ENCODE measurements at places on chromosomes 1 and 21.
A peak's percentile ranks its signal among the peaks of the same experiment; 100 is the strongest.

DNA sequence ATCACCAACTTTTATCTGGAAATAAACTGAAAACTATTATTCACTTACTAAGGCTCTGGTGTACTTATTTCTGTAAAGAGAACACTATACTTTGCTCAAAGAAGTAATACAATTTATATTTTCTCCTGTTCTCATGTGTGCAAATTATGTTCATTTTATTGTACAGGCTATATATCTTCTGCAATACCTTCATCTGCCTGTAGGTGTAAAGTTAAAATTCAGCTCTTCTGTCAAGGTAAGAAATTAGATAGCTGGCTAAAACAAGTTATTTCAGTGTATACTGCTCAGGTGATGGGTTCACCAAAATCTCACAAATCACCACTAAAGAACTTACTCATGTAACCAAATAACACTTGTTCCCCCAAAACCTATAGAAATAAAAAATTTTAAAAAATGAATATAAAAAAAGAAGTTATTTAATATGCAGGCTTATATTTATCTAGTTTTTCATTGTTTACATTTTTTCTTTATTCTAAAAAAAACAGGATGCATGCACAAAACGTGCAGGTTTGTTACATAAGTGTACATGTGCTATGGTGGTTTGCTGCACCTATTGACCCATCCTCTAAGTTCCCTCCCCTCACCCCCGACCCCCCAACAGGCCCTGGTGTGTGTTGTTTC lies 81.5 kb downstream of the PTGER3 start:
- DNase-seq: peak; percentile 32

DNA sequence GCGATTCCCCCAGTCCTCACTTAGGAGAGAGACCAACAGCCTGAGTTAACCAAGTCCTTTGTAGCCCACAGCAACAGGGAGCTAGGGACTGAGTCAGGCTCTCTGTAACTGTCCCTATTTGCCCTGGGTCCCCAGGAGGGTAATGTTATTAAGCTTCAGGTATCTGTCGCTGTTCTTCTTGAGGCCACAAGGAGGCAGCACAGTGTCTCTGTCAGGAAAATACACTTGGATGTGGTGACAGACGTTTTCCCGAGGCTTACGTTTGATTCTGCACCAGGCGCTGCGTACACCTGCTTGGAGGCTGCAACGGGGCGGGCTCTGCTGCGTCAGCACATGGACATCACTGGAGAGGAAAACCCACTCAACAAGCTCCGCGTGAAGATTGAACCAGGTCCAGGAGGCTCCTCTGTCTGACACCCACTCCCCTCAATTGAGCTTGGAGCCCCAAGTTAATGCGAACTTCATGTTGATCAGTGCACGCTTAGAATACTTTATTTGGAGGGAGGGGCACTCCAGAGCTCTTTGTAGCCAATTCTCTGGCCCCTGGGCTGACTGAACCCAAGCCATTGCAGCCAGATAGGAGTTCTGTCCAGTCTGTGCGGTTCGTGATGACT lies 10.7 kb upstream of the ELF3 start:
- peak; percentile 86 for DNase-seq

- DNase-seq: peak; percentile 46
These were observed 997 bp downstream of the IFNAR2 start for GRCh38 chr21:33230545-33231324.

DNA sequence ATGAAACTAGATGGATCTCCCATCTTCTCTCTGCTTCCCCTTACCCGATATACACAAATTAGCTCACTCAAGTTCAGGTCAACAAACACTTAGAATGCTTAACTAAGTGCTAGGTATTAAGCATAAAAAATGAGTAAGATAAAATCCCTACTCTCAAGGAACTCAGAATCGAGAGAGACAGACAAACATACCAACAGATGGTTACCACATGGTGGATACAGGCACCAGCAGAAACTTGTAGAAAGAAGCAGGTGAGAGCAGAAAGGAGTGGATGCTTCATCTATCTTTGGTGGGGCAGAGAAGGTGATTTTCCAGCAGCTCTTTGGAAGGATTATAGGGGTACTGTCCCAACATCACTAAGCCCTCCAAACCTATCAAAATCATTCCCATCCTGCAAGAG lies 32.2 kb downstream of the C8B start:
- DNase-seq: no peak

GRCh38 chr1:204751883-204752687 lies 66.5 kb upstream of the LRRN2 start:
- no peak for DNase-seq

GRCh38 chr1:83520797-83521196 lies 478.1 kb downstream of the TTLL7 start:
- no peak for DNase-seq

- no peak for DNase-seq
These were observed 67.5 kb upstream of the SH3GLB1 start for GRCh38 chr1:86636898-86637297.

DNA sequence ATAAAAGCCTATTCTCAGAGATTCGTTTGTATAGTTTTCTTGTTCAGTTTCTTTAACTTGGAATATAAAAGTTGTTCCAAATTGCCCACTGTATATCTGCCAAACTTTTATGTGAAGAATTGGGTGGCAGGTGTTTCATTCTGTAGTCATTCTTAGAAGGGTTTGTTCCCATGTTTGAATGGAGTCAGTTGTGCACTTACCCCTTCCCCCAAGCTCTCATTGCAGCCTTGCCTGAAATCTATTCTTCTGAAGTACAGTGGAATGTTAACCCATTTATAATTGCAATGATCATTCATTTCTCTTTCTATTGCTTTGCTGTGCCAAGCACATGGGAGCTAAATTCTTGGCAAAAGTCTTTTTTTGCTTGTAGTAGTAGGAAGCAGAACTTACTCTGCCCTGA lies 375.3 kb upstream of the C1orf87 start:
- DNase-seq: no peak

DNA sequence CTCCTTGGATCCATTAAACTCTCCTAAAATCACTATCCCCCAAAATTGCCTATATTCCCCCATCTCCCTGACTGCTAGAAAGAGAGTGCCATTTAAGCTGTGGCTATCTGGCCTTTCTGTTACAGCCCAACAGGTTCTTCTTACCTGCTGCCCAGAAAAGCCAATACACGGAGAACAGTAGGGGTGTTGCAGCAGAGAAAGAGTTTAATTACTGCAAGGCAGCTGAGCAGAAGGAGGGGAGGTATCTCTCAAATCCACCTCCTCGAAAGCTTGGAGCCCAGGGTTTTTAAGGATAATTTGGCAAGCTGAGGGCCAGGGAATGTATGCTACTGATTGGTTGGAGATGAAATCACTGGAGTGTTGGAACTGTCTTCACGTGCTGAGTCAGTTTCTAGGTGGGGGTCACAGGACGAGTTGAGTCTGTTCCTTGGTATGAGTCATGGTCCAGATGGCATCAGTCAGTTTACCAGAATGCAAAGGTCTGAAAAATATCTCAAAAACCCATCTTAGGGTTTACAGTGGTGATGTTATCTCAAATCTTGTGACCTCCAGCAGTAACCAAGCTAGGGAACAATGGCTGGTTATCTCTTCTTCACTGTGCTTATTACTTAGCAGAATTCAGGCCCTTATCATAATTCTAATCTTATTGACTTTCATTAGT lies 89.8 kb downstream of the SMYD3 start:
- peak; percentile 51 for DNase-seq

- no peak for DNase-seq
These were observed 90.9 kb upstream of the DIRAS3 start for GRCh38 chr1:68141071-68142021.

GRCh38 chr1:53311702-53312305 lies 16.1 kb downstream of the LRP8 start:
- DNase-seq: no peak

- DNase-seq: peak; percentile 45
These were observed 2.7 kb downstream of the HIVEP3 start for GRCh38 chr1:41915786-41916571.

GRCh38 chr1:237851210-237851845 lies 39.4 kb downstream of the ZP4 start:
- peak; percentile 48 for DNase-seq

- no peak for DNase-seq
These were observed 900.1 kb downstream of the TTLL7 start for GRCh38 chr1:83098791-83099190.

- DNase-seq: no peak
These were observed 3.5 kb upstream of the PRDX6 start for GRCh38 chr1:173473599-173474011.

DNA sequence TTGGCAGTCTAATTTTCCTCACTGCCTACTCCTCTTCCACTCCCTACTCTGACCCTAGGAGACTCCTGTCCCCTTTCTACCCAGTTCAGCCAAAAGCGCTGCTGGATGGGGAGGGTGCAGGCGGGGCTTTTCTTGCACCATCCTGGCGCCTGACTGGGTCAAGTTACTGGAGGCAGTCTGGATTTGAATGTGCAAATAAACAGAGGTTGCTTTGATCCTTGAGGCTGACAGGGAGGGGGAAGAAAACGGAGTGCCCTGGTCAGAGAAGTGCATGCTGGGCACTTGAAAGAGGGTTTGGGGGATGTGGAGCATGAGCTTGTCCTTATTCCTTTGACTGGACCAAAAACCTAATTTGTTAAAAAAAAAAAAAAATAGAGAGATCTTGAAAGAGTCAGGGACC lies 76.8 kb upstream of the SOX13 start:
- peak; percentile 2 for DNase-seq

DNA sequence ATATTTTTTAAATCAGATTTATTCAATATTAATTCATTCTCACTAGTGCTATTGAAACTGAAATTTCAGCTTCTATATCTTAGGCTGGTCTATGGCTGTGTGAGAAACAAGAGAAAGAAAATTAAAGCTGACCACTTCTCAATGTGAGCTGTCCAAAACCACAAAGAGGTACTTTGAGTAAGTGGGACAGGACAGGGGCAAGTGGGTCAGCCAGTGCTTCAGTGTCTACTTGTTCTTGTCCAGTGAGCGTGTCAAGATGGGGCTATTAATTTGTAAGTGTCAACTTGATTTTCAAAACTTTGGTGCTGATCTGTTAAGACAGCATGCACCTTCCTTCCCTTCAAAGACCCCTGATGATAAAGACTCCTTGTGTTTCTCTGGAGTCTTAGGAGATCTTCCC lies 533.9 kb downstream of the PLPP3 start:
- DNase-seq: no peak

DNA sequence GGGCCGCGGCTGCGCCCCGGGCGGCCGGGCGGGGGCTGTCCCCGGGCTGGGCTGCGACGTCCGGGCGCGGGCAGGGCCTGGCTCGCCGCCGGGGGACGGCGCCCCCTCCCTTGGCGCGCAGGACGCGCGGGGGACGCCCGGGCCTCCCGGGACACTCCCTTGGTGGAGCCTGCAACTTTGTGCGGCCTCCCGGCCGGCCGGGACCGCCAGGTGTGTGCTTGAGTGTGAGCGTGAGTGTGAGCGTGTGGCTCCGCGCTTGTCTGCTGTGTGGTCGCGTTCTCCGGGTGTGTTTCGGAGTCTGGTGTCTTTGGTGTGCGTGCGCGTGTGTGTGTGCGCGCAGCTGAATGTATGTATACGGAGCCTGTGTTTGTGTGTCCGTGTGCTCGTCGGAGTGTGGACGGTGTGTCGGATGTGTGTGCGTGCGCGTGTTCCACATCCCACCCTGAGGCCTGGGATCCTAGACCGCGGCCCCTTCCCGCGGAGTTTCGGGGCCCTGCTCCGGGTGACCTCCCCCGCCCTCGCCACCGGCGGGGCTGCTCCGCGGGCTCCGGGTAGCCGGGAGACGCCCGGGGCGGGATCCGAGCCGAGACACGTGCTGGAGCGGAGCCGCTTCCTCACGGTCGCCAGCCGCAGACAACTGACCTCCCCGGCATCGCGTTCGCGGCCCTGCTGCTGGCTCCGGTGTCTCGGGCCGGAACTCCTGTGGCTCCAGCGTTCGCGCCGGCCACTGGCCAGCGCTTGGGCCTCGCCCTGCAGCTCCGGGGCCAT lies 1.7 kb downstream of the PTPRU start:
- peak; percentile 33 for DNase-seq

GRCh38 chr21:29805105-29805504 lies 134.7 kb downstream of the GRIK1 start:
- no peak for DNase-seq

DNA sequence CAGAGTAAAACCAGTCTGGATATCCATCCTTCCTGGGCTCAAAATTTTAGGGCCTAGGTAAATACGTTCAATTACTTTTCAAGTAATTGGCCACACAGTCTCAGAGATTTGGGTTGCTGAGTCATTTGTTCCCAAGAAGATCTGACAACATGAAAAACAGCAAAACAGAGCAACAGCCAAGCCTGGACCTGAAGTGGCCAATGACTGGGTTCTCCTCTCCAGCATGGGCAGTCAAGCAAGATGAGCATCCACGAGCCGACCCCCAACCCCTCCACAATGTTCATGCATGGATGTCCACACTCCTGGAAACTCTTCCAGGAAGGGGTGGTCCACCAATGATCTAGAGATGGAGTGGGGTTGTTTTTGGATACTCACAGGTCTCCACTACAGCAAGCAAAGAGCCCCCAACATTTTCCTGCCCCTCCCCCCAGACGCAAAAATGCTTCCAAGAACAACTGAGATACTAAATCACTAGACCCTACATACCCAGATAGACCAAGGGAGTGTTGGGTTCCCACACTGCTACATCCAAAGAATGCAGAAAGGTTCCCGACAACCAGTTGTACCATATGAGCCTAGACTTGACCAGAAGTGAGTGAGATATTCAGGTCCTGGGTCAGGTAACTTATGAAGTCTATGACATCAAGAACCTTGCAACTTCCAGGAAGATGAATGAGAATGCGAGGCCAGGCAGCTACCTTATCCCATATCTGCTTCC lies 73.0 kb downstream of the CD46 start:
- no peak for DNase-seq

GRCh38 chr21:33064623-33065390 lies 5.1 kb upstream of the OLIG1 start:
- DNase-seq: peak; percentile 14

- DNase-seq: no peak
These were observed 16.9 kb downstream of the SLC2A1 start for GRCh38 chr1:42941640-42942330.

GRCh38 chr21:26412885-26413284 lies 160.2 kb downstream of the CYYR1 start:
- DNase-seq: no peak
